ENCODE measurements at places on chromosomes 4 and X.

DNA sequence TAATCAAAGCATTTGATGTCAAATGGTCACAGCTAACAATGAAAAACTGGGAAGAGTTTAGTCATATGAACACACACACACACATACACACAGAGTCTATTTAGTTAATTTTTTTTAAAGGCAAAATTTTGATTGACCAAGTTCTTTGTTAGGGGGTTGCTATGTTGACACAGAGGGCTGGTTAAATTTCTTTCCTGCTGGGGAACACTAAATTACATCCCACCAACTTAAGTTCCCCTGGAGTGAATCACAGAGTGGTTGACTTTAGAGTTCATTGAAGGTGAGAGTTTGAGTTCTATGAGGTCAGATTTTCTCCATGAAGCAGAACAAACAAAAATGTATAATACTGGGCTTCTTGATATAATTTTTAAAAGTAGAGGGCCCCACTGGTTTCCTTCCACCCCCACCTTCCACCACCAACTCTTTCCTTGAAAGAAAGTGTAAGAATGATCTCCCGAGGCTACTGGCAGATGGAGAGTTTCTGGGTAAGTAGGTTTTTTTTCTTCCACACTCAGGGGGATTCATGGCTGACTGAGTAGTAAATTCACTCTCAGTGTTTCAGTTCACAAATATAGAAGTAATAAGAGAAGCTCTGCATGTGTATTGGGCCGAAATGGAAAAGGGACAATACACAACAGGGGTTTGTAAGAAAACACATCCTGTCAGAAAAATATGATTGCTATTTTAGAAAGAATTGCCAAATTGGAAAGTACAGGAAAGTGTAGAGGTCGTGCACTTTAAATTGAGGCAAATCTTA, 917.0 kb upstream of the LCORL start:
- DNase-seq, result no peak

DNA sequence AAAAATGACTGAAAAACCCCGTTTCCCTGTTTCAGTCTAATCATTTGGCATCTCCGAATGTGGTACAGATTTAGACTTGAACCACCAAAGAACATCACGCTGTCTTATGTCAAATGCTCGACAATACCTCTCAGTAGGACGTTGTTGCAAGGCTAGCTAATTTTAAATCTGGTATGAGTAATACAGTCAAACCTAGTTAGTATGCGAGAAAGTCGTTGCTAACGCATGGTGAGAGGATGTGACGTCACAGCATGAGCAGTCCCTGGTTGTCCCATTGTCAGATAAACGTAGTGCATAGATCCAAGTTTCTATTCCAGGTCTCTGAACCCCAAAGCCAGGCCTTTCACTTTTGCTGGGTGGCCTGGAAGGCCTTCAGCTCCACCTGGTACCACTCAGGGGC, 44.7 kb downstream of the SETD7 start:
- DNase-seq, result no peak

DNA sequence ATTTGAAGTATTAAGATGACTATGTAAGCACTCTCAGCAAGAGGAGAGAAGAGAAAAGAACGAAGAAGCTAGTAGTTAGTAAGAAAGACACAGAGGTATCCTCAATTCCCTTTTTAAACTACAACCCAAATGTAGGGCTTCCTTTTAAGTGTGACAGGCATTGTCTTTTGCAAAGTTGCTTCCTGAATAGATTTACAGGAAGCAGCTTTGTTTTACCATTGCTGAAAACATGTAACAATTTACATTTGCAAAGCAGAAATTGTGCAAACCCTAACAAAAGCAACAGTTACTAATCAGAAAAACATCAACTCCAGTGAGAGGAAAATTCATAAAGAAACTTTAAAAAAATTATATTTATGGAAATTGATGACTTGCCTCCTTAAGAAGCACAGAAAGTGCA, 96.4 kb downstream of the FAM13A start:
- DNase-seq, result no peak

GRCh38 chr4:89664521-89664920, 172.4 kb downstream of the SNCA start:
- DNase-seq, result no peak

- DNase-seq, result no peak
Measured at GRCh38 chrX:126824338-126825007, 4.9 kb downstream of the PRR32 start.

GRCh38 chrX:152927858-152928760, 30.2 kb downstream of the ZNF185 start:
- no peak for DNase-seq

GRCh38 chr4:54231768-54232688, 2.9 kb downstream of the PDGFRA start:
- DNase-seq, result no peak

DNA sequence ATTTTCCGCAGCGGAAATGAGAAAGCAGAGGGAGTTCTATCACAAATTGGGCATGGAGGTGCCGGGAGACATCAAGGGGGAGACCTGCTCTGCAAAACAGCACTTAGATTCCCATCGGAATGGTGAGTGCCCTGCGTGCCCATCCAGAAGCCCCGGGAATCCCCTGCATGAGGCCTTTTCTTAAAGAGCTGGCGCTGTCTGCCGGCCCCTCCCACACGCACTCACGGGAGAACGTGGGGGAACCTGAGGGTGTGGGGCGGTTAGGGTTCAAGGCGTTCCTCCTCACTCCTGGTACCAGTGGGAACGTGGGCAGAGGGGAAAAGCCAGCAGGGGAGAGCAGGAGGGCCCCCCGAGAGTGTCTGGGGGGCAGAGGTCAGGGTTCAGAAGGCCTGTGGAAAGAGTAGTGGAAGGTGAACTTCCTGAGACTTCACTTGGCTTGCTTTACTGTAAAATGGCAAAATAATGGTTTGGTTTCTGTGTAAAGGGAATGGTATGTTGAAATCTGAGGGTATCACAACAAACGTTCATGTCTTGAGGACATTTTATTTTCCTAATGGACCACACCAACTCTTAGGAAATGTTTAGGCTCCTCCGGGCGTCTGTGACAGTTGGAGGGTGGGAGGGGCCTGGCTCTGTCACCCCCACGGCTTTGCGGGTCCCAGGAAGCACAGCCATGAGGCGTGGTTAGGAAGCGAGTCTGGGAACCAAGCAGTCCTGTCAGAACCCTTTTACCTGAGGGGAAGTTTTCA, 38.0 kb downstream of the PCGF3 start:
- DNase-seq, result no peak

DNA sequence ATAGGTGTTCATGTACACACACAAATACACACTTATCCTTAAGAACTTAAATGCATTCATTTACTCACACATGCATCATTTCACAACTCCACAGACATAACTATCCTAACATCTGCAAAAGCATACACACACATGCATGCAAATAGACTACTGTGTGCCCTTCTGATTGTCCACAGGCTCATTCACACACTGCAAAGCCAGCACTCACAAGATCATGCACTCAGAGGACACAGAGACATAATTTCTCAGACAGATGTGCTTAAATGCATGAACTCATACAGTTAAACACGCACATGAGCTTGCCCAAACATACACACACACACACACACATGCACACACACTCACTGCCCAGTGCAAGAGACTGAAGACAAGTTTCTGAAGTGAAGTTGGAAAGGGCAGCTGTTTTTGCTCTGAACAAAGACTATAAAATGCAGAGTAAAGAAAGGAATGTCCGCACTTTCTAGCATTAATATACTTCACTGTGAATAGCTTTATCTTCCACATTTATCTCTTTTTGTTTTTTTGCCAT, 1018.0 kb upstream of the HS3ST1 start:
- no peak for DNase-seq

- DNase-seq, result no peak
Measured at GRCh38 chr4:158649111-158649680, 22.5 kb downstream of the C4orf46 start.

DNA sequence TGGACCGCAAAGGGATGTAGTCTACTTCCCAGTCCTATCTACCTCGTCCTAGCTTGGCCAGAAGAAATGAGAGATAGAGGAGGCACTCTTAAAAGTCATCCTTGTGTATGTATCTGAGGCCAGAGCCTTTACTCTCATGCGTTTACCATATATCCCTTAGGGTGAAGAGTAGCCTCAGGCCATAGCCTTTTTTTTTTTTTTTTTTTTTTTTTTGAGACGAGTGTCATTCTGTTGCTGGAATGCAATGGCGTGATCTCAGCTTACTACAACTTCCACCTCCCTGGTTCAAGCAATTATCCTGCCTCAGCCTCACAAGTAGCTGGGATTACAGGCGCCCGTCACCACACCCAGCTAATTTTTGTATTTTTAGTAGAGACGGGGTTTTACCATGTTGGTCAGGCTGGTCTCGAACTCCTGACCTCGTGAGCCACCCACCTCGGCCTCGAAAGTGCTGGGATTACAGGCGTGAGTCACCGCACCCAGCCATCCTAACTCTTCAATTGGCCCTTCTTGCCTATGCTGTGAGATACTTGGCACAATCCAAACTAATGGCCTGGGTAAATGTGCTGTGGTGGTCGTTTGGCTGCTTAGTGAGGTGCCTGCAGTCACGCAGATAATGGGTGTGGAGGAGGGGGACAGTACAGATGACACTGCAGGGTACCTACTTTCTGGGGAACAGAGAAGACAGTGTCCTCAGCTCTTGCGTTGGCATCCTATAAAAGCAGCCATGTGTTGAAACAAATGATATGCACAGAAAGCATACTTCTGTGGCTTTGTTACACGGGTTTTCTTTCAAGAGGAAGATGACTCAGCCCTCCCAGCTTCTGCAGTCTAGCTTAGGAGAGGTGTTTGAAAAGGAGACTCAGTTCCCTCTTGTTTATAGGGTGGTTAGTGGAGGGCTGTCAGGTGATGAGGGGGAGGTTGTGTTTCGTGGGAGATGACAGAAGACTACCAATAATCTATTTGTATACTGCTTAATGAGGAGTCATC, 10.4 kb upstream of the DGAT2L6 start:
- no peak for DNase-seq

DNA sequence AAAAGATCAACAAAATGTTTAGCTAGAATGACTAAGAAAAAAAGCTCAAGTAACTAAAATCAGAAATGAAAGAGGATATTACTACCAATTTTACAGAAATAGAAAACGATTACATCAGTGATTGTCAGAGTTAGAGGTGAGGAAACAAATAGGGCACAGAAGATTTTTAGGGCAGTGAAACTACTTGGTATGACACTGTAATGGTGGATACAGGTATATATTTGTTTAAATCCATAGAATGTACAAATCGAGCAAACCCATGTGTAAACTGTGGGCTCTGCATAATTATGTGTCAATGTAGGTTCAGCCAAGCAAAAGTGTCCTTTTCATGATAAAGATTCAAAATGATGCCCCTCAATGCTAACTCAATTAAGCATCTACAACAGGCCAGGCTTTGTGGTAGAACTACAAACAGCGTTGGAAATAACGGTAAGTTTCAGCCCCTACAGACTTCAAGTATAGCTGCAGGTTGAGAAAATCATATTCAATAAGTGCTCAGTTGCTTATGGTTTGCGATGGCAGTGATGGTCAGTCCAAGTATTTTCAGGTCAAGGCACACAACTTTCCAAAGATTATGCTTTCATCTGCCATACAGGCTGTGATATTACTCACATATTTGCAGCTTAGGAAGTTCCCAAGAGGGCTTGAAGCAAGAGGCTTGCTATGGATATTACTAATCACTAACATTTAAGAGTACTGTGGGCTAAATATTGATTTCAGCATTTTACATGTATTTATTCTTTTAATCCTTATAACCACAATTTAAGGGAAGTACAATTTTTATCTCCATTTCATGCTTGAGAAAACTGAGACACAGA, 158.6 kb downstream of the TET2 start:
- no peak for DNase-seq

GRCh38 chr4:41655177-41655576, 93.3 kb downstream of the PHOX2B start:
- DNase-seq, result no peak

GRCh38 chr4:12177416-12177815, 748.7 kb upstream of the HS3ST1 start:
- no peak for DNase-seq

- DNase-seq, result no peak
Measured at GRCh38 chr4:184014301-184014700, 109.2 kb downstream of the STOX2 start.

DNA sequence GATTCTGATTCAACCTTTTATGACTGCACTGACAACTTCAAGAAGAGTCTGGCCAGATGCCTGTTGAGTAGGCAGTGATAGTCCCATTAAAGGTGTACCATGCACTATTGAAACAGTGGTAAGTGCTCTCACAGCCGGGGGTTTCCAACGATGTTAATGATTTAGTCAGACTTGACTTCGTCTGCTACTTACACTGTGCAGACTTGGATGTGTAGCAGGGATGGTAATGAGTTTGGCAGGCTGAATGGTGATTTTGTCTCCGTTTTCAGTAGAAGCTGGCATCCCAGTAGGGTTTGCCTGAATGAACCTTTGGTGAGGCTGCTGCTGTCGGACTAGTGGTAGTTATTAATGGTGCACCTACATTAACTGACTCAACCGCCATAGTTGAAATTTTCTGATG, 52.0 kb upstream of the TMSB15B start:
- DNase-seq, result no peak

DNA sequence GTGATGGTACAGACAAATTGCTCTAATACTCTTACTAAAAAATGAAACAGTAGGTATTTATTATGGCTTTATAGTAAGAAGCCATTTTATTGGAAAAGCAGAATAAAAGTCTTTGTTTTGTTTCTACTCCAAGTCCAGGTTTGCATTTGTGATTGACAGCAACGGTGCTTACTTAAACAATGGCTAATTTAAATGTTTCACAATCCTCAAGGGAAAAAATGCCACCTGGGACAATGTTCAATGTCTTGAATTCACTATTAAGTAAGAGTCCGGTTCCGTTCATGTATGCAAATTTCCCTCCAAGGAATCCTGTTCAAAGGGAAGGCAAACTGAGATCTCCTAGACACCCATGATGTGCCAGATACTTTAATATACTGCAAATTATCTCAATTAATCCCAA, 123.6 kb downstream of the RBM47 start:
- peak; percentile 3 for DNase-seq

DNA sequence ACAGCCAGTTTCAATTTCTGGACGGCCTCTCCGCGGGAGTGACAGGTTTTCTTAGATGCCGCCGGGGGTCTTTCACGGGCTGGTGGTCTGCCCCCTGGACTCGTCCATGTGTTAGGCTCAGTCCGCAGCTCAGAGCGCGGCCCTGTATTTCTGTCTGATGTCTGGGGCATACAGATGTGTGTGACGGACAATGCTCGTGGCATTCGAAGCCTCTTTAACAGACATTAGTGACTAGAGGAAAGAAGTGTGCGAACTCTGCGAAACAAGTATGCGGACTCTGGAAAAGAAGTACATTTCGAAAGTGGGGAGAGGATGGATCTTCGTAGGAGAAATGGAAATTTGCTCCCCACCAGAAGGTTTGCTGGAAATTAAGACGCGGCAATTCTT, 793 bp upstream of the DCUN1D4 start:
- DNase-seq, result no peak

DNA sequence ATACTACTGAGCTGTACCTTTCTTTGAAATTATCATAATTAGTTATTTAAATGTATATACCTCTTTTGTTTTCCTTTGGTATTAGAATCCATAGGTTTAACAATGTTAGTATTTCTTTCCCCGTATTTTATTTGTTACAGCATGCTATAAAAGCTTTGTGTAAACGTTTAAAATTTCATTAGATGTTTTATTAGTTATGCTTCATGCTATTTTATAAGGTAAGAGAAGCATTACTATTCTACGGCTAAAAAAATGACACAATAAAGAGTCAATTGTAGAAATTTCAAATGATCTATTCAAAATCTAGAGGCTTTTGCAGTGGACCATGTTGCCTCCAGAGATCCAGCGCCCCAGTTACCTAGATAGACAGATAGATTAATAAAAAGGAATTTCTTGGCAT, 1203.3 kb upstream of the IGFBP7 start:
- no peak for DNase-seq

Data from brain (organoid and tissue), 16 donors.